Psoas muscle (tissue), 8 donors: ENCODE measurements at places on chromosomes 3 and 15. TPM values are rescaled to one million over a fixed set of nuclear protein-coding genes. Genes with fewer than 3 reads are reported as not detected.

DNA sequence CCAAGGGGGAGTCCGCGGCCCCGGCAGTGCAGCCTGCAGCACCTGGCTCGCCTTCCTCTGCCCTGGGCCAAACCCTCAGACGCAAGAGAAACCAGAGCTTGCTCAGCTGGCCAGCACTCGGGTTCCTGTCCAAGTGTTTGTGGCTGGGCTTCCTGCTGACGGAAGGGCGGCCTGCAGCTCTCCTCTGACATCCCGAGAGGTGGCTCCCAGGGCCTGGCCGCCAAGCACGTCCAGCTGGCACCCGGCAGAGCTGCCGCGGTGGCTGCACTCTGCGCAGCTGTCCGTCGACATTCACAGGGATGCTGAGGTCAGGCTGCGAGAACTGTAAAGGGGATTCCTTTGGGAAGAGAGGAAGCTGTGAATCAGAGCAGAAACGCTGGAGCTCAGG lies 85.6 kb downstream of the CPN2 start:
- H3K4me3 ChIP-seq, result no peak overlapping the region
- DNase-seq, result peak; percentile 97
- no peaks in the 10 kb centered on the region for H3K27me3 ChIP-seq
- H3K27ac ChIP-seq, result peak overlapping the region; percentile 64
- H3K36me3 ChIP-seq, result no peaks in the 10 kb centered on the region
- peaks cover 25% of the 10 kb centered on the region for H3K4me1 ChIP-seq

Gene TNFAIP8L3
- 0.77 TPM for polyA plus RNA-seq

Gene CD200R1L
- polyA plus RNA-seq, result not detected

Gene PLA2G4E
- 0.07 TPM for polyA plus RNA-seq

Gene TBC1D5
- polyA plus RNA-seq, result 5.2 TPM
